ENCODE measurements at places on chromosomes 1 and 21.

GRCh38 chr1:2300851-2301606 lies 72.9 kb downstream of the SKI start:
- DNase-seq, result no peak

DNA sequence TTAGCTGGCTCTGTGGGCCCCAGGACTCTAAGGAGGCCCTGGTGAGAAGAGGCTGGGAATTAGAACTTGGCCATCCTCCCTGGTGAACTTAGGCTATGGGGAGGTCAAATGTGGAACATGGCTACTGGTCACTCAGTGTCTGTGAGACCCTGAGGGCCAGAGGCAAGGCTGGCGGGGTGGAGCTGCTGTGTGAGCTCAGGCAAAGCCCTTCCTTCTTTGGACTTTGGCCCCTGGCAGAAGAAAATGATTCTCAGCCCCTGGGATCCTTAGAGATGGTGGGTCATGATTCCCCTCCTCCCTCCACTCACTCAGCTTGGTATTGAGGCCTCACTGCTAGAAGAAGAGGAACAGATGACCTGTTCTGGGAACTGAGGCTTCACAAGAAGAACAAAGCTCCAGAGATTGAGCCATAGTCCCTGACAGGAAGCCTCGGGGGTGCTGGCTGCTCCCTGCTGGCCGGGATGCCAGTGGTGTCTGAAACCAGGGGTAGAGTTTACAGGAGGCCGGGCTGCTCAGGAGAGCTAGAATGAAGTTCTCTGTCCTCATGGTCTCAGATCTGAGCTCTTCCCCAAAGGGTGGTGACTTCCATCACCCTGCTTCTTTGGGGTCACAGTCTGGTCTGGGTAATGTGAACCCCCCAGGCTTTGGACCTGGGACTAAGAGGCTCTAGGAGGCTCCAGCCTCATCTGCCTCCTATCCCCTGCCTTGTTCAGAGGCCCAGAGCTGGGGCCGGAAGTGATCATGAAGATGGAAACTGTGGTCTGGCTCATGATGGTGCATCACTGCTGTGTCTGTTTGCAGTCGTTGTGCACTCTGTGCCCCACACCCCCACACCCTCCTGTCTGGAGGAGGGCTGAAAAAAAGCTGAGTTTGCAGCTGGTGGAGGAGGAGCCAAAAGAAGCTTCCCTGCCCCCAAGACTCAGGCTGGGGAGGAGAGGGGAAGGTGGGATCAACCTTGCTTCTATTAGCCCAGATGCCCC lies 905 bp downstream of the BTBD19 start:
- DNase-seq, result no peak

GRCh38 chr21:35637431-35637830 lies 422.9 kb downstream of the SETD4 start:
- DNase-seq, result no peak

DNA sequence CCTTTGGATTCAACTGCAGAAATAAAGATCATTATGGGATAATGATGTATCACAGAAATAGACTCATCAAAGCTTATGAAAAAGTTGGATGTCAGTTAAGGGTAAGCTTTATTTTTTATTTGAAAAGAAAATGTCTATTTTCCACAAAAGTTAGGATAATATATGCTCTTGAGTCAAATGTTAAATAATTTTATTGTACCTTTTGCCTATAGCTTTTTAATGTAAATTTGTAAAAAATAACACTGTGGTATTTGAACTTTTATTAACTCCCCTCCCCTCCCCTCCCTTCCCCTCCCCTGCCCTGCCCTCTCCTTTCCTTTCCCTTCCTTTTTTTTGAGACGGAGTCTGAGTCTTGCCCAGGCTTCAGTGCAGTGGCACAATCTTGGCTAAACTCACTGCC lies 24.9 kb downstream of the MORC3 start:
- DNase-seq, result no peak

- DNase-seq, result no peak
Measured at GRCh38 chr1:35571263-35571662, 1.9 kb upstream of the TFAP2E start.

DNA sequence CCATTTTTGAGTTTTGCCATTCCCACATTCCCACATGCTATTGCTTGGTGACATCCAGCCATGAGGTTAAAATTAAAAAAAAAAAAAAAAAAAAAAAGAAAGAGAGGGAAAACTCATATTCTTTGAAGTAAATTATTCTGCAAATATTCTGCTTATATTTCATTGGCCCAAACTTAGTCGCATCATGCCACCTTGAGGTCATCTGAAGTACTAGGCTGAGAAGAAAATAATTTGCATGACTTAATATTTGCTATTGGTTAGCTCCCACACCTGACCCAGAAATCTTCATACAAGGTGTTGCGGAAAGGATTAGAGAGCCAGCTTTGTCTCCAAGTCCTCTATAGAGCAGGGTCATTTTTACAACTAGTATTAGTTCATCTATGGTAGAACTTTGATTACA lies 2206.0 kb downstream of the MRPL39 start:
- DNase-seq, result no peak

Measured in NCI-H774 (cell line).